AG09309 (cell line): ENCODE measurements at places on chromosomes 1 and 21.

GRCh38 chr1:110262846-110263631 is 52.9 kb downstream of the KCNC4 start:
- no peak for DNase-seq

GRCh38 chr1:13699510-13699909 is 478 bp upstream of the PRDM2 start:
- no peak for DNase-seq

GRCh38 chr1:100075773-100076172 is 57.0 kb downstream of the SASS6 start:
- no peak for DNase-seq

GRCh38 chr1:68010090-68010489 is 40.3 kb downstream of the DIRAS3 start:
- no peak for DNase-seq

DNA sequence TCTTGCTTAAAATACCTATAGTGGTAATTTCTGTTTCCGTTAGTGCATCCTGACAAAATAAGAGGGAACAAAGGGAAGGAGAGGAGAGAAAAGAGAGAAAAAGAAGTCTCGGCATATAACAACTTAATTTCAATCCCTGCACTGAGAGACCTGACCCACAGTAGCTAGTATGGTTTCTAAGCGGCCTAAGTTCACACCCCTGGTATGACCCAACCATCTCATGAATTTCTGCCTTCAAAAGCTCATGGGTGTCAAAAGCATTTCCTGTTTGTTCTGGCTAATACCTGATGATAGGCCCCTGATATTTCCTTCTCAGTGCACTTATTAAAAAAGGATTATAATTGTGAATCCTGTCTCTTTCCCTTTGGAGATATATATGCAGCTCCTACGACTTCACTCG is 32.1 kb upstream of the RGS1 start:
- no peak for DNase-seq

DNA sequence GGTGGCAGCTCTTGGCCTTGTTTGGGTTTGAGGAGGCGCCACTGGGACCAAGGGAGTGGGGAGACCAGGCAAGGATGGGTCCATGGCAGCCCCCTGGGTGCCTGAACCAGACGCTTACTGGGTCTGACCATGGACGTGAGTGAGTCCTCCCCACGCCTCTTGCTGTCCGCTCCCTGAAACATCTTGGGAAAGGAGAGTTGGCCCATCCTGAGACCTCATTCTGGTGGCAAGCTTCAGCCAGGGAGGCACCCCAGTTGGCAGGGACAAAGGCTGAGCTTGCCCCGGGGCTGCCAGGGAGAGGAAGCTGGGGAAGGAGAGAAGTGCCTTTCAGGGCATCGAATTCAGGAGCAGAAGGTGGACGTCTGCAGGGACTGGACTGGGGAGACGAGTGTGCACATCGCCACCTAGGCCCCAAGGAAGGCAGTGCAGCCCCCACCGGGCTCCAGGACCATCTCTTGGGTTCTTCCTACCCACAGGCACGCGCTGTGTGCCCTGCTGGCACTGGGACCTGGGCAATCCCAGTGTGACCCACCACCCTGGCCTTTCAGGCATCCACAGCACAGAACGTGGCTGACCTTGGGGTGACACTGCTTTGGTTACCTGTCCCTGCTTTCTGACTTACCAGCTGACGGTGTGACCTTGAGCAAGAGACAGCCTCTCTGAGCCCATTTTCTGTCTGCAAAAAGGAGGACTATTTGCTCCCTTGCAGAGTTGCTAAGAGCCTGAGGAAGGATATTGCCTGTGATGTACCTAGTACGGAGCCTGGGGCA is 132.9 kb upstream of the WNT4 start:
- no peak for DNase-seq

GRCh38 chr1:42316292-42316691 is 18.7 kb downstream of the FOXJ3 start:
- no peak for DNase-seq

GRCh38 chr21:45034556-45035476 is 39.6 kb upstream of the ADARB1 start:
- no peak for DNase-seq

DNA sequence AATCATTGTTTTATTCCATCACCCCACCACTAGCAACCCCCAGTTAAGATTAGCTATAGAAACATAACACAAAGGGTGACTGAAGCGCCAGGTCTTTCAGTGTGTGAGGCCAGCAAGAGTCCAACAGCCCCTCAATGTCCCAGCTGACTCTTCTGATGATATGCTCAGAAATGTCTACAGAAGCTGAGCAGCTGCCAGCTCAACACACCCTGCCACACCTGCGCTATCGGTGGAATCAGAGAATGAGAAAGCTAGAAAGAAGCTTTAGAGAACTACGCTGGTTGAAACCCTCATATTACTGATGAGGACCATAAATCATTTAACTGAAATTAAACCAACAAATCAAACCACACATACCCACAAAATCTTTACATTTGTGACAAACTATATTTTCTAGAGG is 116.2 kb downstream of the SLC45A1 start:
- DNase-seq: no peak

DNA sequence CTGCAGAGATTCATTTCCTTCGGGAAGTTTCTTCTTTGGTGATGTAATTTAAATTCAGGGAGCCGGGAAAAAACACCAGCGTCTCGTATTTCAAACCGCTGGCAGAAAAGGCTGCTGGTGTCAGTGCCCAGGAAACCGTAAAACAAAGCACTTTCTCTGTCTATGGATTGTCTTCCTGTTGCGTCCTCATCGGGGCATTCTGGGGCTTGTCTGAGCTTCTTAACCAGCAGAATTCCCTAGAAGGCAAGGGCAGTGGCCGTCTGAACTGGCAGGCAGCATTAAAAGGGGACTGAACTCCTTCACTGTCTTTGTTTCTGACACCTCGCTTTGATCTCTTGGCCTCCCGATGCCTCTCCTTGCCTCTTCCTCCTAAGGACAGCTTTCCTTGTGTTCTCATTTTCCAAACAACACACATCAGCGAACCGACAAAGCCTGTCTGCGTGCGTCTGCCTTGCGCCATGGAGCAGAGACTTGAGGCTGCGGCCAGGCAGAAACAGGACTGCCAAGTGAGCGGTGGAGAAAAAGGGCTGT is 391.6 kb upstream of the VAMP3 start:
- peak; percentile 43 for DNase-seq

DNA sequence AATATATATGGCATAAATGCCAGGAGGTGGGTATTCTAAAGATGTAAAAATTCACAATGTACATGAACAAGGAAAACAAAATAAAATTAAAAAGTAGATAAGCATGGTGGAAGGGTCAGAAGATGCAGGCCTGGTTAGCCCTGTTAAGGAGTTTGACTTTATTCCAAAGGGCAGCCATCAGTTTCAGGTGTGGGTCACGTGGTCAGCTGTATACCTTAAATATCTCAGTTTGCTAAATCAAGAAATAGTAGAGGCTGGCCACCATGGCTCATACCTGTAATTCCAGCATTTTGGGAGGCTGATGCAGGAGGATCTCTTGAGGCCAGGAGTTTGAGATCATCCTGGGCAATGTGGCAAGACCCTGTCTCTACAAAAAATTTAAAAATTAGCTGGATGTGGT is 8.5 kb upstream of the PINK1 start:
- DNase-seq: no peak

DNA sequence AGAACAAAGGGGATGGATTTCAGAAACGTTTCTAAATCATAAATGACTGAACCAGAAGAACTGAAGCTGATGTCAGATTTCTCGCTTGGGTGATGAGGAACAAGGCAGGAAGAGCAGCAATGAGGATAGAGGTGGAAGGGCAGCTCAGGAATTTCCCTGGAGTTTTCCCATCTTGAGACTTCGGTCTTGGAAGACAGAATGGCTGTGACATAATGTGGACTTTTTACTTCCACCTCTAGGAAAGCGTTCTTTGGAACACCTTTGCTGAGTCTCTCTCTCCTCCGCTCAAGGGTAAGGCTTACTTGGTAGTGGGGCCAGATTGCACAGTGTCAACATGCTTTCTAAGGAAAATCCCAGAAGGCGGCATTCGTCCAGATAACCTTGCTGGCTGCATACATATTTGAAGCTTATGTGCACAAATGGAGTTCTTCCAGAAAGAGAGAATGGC is 36.6 kb downstream of the DEGS1 start:
- DNase-seq: no peak

DNA sequence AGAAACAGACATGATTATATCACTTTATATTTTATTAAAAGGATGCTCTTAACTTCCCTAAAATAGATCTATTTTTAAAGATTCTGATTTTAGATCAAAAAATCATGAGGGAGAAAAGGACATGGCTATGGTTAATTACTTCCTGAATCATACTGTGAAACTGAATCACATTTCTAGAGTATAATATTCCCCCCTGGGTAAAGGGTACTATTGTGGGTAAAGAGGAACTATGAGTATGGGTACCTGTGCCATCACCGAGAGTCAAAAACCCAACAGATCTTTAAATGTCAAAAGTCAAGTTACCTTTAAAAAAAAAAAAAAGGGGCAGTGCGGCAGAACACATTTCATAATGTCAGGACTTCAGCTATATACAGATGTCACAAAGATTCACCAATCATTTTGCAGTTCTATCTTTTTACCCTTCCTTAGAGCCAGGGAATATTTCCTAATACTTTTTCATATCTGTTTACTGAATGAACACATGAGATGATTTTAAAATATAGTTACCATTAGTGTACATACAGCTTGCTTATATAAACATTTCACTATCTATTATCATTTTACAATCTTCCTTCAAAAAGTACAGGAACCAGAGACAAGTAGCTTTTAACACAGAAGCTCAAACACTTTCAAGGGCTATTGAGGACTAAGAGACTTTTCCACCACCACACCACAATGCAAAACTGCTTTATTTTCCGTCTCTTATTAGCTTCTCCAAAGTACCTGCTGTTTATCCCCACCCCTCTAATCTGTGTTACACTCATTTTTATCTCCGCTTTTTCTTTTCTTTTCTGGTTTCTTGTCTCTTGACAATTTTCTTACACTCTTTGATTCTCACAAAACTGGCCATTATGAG is 45.0 kb downstream of the EVI5 start:
- DNase-seq: no peak

DNA sequence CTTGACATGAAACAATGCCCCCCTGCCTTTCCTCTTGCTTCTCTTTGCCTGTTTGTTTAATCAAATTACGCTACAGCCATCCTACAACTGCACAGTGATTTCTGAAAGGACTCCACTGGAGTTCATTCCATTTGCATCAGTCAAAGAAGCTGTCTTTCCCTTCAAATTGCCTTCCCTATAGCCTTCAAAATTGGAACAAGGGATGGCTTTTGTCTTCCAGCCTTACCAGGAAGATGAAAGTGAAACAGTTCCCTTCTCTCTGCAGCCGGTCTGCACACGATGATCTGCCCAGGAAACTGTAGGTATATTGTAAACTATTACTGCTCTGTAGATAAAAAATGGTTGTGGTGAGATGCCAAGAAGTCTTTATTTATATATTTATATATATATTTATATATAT is 65.6 kb upstream of the ETS2 start:
- no peak for DNase-seq

GRCh38 chr1:110490791-110491451 is 28.1 kb downstream of the KCNA10 start:
- no peak for DNase-seq

GRCh38 chr1:150320667-150320978 is 710 bp upstream of the PRPF3 start:
- DNase-seq: no peak

DNA sequence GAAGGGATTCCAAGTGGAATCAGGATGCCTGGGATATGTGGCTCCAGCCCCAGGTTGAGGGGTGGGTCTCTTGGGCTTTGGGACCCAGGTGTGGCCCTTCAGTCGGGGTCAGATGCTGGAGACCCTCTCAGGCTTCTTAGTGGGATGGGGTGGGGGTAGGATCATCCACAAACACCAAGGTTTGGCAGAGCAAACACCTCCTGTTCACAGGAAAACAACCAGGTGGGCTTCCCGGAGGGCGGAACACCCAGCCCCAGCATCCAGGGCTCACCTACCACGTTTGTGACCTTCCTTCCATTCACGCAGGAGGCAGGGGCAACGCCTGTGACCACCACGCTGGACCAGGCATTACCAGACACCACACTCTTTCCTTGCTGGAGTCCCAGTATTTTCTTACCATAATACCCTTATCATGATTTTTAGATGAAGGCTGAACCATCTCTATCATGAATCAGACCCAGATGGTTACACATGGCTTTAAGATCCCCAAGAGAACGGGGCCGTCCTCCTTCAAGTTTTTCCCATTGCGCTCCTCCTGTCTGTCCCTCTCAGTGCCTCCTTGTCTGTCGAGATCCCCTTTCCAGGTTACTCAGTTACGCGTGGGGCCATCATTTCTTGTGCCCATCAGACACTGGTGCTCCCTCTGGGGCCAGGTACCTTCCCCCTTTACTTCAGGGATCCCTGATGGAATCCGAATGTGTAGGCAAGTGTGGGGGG is 428.2 kb downstream of the NPHP4 start:
- DNase-seq: no peak

- no peak for DNase-seq
These were observed 10.0 kb downstream of the AHDC1 start for GRCh38 chr1:27593678-27594563.

DNA sequence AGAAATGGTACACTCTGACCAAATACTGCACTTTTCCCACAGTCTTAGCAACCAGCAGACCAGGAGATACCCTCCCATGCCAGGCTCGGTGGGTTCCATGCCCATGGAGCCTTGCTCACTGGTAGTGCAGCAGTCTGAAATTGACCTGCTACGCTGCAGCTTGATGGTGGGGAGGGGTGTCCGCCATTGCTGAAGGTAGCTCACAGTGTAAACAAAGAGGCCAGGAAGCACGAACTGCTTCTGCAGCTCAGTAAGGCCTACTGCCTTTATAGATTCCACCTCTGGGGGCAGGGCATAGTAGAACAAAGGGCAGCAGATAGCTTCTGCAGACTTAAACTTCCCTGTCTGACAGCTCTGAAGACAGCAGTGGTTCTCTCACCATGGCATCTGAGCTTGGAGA is 12.3 kb upstream of the IFI44L start:
- no peak for DNase-seq

- no peak for DNase-seq
These were observed 35.0 kb upstream of the RD3 start for GRCh38 chr1:211527006-211527405.

- DNase-seq: no peak
These were observed 7.0 kb upstream of the GREM2 start for GRCh38 chr1:240618946-240619345.

- no peak for DNase-seq
These were observed 27.7 kb upstream of the C1orf159 start for GRCh38 chr1:1143636-1144035.

DNA sequence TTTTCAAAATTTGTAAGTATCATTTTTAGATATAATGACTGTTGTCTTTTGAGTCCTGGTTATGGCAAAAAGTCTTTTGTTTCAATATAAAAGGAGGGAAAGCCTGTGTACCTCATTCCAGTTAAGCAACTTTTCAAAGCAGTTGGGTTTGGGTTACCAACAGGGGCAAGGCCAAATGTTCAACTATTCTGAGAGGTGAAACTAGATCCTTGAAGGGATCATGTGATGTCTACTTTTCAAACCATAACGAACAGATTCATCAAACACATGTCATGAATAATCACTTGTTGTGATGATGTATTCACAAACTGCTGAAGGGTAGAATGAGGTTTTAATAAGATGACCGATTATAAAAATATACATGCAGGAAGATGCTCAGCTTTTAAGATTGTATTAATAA is 171.3 kb downstream of the HHAT start:
- DNase-seq: no peak

- DNase-seq: no peak
These were observed 340.1 kb downstream of the SETD4 start for GRCh38 chr21:35720208-35720731.

GRCh38 chr1:183114441-183114840 is 71.6 kb upstream of the LAMC2 start:
- DNase-seq: no peak
